ENCODE measurements at places on chromosomes 5 and 9.

GRCh38 chr5:113759505-113759904, 246.0 kb downstream of the YTHDC2 start:
- no peak for DNase-seq

DNA sequence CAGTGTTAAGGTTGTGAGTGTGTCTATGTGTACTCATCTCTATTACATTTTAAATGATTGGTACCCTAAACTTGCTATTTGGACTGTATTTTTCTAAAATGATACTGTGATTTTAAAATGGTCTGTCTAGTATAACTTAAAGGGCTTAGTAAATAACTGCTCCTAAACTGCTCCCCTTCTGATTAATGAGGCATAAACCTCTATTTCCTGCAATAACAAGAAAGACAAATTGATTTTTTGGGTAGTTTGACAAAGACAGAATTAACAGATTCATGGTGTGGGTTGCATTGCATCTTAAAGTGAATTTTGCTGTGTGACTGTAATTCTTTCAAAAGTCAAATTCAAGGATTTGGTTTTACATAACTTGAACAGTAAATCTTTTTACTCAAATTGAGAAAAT, 8.1 kb upstream of the LRRTM2 start:
- no peak for DNase-seq

DNA sequence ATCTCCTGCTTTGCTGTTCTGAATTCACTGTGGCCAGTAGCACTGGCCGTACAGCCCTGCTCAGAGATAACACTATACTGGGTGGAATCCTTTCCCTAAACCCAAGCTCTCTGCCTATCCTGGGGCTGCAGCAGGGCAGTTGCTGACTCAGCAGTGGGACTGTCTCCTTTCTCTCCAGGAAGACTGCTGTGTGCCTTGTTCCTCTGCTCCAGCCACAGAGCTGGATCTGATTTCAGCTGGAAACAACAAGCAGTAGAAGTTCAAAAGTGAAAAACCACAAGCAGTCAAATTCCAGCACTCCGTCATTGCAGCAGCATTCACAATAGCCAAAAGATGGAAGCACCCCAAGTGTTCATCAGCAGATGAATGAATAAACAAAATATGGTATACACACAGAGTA, 105.0 kb downstream of the FBXL7 start:
- DNase-seq: peak; percentile 43

DNA sequence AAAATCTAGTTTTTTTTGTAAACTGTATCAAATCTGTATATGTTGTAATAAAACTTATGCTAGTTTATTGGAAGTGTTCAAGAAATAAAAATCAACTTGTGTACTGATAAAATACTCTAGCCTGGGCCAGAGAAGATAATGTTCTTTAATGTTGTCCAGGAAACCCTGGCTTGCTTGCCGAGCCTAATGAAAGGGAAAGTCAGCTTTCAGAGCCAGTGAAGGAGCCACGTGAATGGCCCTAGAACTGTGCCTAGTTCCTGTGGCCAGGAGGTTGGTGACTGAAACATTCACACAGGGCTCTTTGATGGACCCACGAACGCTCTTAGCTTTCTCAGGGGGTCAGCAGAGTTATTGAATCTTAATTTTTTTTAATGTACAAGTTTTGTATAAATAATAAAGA, 24.3 kb downstream of the HMGCR start:
- DNase-seq: no peak

DNA sequence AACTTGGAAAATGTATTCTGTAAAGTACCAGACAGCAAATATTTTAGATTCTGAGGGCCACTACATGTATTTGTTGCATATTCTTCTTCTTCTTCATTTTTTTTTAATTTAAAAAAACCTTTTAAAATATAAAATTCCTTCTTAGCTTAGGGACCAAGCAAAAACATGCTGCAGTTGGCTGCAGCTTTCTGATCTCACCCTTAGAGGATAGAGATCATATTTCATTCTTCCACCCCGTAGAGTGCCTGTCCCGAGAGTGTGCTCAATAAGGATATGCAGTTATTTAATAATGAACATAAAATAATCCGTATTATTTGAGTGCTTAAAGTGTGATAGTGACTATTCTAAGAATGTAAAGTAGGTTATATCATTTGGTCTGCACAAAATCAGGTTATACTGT, 204.2 kb upstream of the CD180 start:
- no peak for DNase-seq

GRCh38 chr9:78035383-78035993, 3.9 kb upstream of the GNAQ start:
- peak; percentile 75 for DNase-seq

GRCh38 chr9:75210215-75210614, 121.9 kb downstream of the OSTF1 start:
- DNase-seq: no peak

DNA sequence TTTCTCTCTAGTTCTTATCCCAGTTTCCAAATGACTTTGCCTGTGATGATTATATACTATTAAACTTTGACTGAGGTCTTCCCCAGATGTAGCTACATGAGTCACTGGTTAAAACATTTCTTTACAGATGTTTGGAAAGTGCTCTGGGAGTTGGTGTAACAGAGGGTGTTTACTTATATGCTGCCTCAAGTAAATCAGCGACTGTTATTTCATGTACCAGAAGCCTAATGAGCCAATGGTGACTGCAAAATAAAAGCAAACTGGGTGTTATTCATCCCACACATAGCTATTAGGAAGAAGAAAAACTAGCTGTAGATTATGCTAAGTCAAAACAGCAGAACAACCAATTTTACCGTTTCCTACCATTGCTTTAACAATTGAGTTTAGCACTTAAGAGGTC, 929.7 kb upstream of the SEMA6A start:
- DNase-seq: no peak

DNA sequence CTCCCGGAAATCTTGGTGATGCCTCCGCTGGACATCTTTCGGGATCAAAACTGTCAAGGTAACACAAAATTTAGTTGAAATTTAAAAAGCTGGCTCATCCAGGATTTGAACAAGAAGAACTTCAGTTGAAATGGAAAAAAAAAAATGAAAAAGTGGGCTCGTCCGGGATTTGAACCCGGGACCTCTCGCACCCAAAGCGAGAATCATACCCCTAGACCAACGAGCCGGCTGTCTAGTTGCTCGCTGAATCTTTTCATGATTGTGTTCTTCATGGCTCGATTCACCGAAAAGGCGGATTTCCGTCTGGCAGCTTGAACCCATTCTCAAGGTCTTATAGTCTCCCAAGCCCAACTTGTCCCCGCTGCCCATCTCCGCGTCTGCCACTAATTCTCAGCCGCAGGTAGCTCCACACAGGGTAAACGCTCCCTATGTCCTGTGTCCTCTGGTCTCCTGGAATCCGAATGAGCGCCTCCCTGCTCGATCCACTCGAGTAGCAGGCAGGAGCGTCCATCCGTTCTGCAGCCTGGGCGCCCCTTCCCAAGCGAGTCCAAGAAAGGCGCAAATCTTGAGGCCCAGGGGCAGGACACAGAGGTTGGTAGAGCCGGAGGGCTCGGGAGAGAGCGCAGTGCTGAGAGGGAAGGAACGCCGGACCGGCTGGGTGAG, 16.2 kb downstream of the TRIM7 start:
- no peak for DNase-seq

DNA sequence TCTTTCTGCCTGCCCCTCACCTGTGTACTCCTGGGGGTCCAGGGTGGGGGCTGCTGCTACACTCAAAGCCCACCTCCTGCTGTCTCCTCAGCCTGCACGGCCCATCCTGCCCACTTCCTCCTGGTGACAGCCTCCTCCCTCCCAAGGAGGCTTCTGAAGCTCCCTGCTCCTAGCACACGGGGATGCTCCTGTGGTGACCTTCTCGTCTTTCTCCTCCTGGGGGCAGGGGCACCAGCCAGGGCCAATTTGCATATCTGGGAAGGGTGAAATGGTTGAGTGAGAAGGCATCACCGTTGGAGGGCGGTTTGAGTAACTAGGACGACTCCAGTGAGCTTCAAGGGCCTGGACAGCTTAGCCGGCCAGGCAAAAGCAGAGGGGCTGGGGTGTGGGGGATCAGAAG, 51.9 kb upstream of the COL5A1 start:
- DNase-seq: no peak

DNA sequence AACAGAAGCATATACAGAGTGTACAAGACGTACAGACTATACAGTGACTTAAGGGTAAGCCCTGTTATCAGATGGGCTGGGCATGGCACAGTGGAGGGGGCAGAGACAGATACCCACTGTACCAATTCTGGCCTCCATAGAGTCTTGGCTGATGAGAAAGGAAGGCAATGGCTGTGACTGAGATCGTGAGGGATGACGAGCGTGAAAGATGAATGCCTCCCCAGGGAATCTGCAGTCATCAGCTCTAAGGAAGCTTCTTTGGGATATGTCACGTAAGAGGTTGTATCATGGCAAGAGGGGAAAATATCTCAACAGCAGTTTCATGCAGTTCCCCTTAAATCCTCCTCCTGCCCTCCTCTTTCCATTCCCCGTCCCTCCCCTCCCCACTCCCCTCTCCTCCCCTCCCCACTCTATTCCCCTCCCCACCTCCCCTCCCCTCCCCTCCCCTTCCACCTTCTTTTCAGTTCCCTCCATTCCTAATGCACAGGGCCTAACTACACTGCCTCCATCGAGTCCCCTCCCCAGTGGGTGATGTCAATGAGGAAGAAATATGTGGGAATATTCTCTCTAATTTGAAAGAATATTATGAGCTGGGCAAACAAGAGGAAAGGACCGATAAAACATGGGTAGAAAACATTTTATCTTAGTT, 226.4 kb upstream of the DAP start:
- DNase-seq: no peak

DNA sequence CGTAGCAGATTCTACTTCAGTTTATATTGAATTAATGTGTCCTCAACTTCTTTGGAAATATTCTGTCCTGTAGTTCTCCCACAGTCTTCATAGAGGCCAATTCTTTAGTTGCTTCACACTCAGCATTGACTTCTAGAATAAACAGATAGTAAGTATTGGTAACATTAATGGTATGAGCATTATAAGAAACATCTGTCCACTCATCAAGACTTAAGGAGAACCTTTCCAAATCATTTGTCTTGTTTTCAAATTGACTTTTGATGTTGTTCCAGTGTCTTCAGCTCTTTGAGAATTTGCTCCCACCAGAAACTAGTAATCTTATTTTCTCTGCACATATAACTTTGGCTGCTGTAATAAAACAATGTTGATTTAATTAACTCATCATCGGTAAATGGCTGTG, 18.3 kb downstream of the RANBP17 start:
- DNase-seq: no peak

GRCh38 chr5:131379723-131380122, 115.9 kb downstream of the CDC42SE2 start:
- DNase-seq: no peak

- no peak for DNase-seq
Observed at GRCh38 chr5:85049020-85049419, 664.3 kb upstream of the EDIL3 start.

- peak; percentile 61 for DNase-seq
Observed at GRCh38 chr9:12859704-12860251, 85.0 kb downstream of the LURAP1L start.

DNA sequence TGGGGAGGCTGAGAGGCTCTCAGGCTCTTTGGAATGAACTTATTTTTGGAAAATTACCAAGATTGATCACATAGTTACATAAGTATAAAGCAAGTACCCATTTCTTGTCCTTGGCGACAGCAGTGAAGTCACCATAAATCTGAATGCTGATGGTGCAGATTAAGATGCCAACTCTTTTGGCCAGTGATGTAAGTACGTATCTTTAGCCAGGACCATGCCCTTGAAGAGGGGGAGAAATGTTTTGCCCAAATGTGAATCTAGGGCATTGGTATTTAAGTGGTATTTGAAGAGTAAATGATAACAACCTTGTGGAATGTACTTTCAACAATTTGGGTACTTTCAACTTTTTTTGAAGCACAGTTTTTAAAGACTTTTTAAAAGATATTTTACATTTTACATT, 68.2 kb upstream of the RAD23B start:
- no peak for DNase-seq

- DNase-seq: no peak
Observed at GRCh38 chr5:111697215-111697614, 59.8 kb downstream of the NREP start.

GRCh38 chr5:10761933-10762775, 1.1 kb upstream of the DAP start:
- DNase-seq: no peak

DNA sequence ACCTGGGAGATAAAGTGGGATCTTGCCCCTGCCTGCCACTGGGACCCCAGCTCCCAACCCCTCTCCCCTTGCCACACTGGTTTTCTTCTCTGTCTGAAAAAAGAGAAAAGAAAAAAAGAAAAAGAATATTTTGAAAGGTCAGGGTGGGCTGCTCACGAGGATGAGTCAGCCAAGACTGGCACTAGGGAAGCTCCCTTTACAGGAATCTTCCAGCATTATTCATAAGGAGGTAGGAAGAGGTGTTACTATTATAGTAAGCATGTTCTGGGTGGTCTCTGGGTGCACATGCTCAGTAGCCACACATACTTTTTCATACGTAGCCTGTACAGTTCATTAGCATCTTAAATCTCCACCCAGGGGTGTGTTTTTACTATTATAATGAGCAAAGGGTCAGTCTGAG, 46.8 kb upstream of the HAND1 start:
- no peak for DNase-seq

DNA sequence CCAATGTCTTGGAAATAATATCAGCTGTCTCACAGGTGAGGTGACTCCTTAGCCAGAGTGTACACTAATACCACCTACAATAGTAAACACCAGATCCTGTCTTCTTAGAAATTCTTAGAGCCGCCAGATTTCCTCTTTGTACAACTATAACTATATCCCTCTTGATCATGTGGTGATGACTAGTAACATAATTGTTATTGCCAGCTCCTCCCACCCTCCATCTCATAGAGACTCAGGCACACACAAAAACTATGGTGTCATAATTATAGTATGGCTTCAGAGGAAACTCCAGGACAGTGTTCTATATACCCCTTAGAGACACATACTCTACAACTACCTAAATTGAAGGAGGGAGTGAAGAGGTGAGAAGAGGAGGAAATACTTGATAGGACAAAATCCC, 33.1 kb downstream of the PGGT1B start:
- no peak for DNase-seq

DNA sequence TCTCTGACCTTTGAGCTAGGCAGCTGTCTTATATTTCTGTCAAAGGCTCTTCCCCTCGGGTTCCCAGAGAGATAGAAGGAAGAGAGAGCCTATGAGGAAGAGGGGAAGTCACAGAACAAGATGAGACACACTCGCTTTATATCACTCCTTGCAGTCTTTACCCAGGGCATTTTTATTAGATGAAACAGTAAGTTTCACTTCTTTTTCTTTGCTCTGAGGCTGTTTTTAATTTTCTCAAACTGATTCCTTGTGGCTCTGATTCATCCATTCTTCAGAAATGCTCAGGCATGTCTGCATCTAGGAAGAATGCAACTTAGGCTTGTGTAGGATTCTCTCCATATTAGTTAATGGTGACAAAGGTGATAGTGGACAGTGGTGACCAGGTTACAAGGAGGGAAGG, 132.9 kb upstream of the CHD1 start:
- DNase-seq: peak; percentile 8
